NCI-H82 (cell line): ENCODE measurements at places on chromosomes 12 and 14.
A peak's percentile ranks its signal among the peaks of the same experiment; 100 is the strongest.

DNA sequence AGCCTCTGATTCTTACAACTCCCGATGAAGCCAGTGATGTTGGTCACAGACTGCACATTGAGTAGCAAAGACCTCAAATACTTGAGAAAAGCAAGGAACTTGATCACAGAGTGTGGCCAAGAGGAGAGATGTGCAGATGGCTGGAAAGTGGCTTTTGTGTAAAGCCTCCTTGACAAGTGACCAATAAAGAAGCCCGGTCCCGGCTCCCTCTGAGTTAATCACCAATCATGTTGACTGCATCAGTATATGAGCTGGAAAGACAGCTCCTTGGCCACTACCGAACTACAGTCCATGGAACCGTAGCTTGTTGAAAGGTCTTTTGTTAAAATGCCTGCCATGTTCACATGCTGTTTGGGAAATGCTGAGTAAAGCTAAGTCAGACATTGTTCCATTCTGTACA is 23.7 kb upstream of the SERPINA6 start:
- no peak for DNase-seq

GRCh38 chr12:118206107-118206412 is 70.1 kb downstream of the PEBP1 start:
- no peak for DNase-seq

- no peak for DNase-seq
Observed at GRCh38 chr12:132071040-132071810, 72.9 kb downstream of the DDX51 start.

- DNase-seq: no peak
Observed at GRCh38 chr12:131421509-131422186, 289.2 kb upstream of the SFSWAP start.

DNA sequence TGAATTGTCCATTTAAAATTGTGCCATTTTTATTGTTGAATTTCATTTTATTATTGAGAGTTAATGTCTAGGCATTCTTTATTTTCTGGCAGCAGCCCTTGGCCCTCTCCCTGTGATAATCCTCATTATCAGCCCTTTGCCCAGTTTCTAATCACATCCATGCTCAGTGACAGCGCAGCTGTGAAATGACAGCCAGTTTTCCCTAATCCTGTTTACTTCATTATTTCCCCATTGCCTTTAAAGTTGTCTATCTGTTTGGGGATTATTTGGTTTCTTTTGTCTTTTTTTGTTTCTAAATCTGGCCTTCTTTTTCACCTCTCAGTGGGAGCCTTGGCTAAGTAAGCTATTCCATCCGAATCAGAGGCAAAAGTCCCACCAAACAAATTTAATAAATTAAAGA is 476.9 kb downstream of the SLC6A15 start:
- peak; percentile 81 for DNase-seq

- no peak for DNase-seq
Observed at GRCh38 chr12:1603269-1603993, 9.1 kb upstream of the FBXL14 start.

- no peak for DNase-seq
Observed at GRCh38 chr12:32558903-32559302, 120.2 kb upstream of the DNM1L start.

GRCh38 chr12:123519141-123520001 is 14.1 kb downstream of the RILPL1 start:
- no peak for DNase-seq

DNA sequence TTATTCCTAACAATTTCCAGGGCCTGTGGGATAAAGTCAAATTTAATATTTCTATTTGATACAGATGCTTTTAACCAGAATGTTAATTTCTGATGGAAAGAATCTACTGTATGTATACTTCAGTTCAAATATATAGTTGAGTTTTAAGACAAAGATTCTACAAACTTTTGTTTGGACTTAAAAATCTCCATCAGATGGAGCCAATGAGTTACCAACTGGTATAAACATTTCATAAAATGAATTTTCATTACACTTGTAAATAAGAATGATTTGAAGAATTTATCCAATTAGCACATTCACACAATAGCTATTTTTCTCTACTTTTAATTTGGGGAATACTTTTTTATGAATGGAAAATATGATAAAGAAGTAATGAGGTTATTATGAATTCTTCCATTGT is 425.2 kb upstream of the MIS18BP1 start:
- no peak for DNase-seq

GRCh38 chr12:26088998-26089397 is 35.8 kb downstream of the BHLHE41 start:
- DNase-seq: no peak

- DNase-seq: no peak
Observed at GRCh38 chr14:66247662-66248193, 238.4 kb upstream of the CCDC196 start.

DNA sequence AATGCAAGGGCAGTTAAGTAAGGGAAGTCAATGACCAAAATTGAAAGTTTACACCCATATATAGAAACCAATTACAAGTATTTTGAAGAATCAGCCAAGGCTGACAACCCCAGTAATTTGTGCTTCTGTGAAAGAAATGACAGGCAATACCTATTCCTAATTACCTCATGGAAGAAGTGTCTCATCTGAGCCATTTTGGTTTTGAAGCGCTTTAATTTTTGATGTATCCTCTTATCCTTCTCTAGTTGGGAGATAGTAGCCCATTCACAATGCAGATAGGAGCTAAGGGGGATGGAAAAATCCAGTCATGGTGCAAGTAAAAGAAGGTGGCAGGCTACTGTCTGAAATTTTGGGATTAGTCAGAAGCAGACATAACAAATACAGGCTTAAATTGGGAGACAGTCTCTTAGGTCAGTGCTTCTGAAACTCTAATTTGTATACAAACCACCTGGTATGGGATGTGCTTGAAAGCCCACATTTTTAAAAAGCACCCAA is 30.4 kb upstream of the SUPT16H start:
- no peak for DNase-seq

GRCh38 chr14:45065956-45066355 is 18.0 kb upstream of the PRPF39 start:
- DNase-seq: peak; percentile 45

- no peak for DNase-seq
Observed at GRCh38 chr12:7646178-7646475, 19.6 kb downstream of the APOBEC1 start.

DNA sequence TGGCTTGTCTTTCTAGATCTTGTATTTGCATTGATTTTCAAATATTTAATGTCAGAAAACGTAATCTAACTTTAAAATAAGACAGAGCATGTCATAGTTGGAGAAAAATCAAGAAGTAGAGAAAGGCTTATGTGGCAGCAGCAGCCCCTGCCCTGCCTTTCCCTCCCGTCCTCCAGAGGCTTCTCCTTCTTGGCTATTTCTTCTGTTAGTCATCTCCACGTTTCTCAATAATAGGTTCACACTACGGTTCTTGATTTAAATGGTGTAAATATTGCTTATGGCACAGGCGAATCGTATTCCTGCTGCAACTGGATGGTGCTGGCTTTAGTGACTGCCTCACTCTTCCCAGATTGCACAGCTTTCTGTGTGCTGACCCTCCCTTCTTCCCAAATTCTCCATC is 42.8 kb downstream of the SLC8B1 start:
- no peak for DNase-seq

GRCh38 chr14:79197516-79197915 is 1013.8 kb downstream of the DIO2 start:
- DNase-seq: no peak
